ENCODE measurements at places on chromosomes 4 and X.

DNA sequence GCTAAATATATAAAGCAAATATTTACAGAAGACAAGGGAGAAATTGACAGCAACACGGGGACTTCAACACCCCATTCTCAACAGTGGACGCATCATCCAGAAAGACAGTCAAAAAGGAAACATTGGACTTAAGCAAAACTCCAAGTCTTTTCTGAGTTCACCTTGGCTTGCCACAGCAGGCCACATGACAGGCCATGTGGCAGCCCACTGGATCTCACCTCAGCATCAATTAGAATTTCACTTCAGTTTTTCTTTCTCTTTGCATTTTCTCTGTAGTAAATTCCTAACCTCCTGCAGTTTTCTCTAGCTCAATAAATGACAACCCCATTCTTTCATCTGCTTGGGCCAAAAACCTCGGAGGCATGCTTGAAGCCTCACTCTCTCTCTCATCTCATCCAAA lies 12.4 kb downstream of the SMIM9 start:
- DNase-seq, result no peak

DNA sequence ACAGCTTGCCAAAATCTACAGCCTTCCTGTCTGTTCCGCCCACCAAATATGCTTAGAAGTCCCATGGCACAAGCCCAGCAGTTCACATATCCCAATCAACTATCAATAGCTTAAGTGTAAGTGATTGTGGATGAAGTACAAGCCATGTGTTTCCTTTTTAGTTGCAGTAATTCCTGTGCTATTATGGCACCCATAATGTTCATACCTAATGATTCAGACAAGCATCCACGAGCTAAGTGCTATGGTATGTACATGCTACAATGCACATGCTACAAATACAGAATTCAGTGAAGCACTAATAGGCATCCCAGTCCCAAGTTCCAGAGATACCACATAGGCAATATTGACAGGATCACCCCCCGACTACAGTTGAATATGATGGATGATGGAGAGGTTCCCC lies 94.5 kb downstream of the PCDH19 start:
- DNase-seq, result no peak

DNA sequence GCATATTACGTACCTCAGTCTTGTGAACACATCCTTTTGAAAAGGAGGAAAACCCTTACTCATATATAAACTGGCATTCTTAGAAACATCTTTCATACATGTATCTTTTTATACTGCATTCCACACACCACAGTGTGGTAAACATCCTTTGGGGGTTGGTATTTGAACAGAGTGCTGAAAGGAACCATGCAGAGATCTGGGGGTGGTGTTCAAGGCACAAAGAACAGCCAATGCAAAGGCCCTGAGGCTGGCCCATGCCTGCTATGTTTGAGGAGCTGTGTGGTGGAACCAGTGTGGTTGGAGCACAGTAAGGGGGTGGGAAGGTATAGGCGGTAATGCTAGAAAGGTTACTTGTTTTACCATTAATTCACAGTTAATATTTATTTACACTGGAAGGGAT lies 2.0 kb downstream of the ELK1 start:
- no peak for DNase-seq

GRCh38 chr4:177557416-177557815 lies 115.2 kb upstream of the AGA start:
- no peak for DNase-seq

DNA sequence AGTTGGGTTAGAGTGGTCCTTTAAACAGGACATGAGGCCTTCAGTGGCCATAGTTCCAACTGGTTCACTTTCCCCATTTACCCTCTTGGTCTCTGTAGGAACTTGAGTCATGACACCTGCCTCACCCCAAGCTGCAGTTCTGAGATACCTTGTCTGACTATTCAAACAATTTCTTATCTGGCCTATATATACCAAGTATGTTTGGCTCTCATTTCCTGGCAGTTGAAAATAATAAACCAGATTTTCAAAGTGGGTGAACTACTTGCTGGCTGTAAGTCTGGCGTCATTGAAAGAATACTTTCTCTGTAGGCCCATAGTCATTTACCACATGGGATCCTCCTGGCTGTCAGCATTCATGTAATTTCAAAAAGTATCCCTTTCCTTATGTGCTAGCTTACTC lies 228.8 kb downstream of the SHROOM3 start:
- DNase-seq, result no peak

DNA sequence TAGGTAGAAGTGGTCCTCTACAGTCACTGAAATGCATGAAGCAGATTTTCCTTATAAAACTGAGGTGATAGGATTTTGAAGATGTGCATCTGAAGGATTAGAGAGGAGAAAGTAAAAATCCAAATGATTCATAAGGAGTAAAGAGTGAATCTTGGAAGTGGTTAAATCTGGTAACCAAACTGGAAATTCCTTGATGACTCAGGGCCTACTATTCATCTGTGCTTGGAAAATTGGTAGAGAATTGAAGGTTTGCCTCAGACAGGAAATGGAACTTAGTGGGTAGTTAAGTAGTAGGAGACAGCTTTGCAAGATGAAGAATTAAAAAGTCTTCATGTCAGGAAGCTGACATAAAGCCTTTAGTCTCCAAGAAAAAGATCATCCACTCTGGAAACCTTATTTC lies 368.9 kb upstream of the CTSO start:
- DNase-seq, result no peak

DNA sequence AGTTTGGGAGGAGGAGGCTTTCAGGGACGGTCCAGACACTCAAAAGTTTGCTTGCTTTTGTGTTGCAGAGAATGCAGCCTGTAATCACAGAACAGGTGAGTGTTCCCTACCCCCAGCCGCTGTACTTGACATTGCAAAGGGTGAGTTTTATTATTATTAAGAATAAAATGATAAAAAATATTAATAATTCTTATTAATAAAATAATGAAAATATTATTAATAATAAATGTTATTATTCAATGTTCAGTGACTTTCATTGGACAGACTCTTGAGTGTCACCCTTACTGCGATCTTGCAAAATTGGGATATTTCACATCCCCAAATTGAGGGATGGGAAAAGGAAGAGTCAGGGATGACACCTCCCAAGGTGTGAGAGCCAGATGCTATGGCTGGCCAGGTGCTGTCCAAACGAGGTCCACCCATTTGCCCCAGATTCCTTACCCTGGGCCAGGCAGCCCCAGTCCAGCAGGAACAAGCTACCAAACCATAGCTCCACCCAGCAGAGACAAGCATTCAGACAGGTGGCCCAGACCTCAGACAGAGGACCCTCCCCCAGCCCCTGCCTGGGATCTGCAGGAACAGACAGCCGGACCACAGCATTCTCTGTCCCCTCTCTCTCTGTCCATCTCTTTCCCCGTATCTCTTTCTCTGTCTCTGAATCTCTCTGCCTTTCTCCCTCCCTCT lies 22.4 kb downstream of the IL3RA start:
- no peak for DNase-seq

DNA sequence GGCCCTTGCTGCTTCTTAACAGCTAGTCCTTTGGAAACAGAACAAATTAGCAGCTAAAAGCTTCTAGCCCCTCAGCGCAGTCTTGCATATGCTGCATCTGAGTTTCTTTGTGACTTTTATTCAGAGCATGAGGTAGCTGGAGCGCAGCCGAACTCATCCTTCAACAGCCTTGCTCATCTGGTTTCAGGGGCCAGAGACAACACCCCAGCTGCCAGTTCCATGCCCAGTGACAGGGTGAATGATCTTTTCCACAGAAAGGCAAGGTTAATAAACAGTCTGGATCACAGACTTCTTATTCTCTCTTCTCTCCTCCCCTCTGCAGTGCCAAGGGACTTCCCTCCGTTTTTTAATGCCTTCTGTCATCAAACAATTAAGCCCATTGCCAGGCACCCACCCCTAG lies 216.6 kb upstream of the INTU start:
- no peak for DNase-seq
